ENCODE measurements at places on chromosomes 3 and 15.

DNA sequence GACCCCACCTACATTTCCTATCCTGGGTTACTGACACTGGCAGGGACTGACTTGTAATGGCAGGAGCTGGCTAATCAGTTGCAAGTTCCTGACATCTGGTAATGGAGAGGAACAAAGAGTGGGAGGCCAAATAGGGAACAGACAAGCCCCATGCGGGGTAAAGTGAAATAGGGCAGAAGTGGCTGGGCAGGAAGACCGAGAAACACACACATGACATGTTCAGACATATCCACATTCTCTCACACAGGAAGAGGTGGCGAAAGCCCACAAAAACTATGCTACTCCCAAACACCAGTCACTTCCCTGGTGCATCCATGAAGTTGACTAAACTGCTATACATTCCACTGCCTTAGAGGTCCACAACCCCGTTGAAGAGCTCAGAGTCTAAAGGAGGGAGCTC is 394.1 kb upstream of the TBL1XR1 start:
- no peak for DNase-seq

DNA sequence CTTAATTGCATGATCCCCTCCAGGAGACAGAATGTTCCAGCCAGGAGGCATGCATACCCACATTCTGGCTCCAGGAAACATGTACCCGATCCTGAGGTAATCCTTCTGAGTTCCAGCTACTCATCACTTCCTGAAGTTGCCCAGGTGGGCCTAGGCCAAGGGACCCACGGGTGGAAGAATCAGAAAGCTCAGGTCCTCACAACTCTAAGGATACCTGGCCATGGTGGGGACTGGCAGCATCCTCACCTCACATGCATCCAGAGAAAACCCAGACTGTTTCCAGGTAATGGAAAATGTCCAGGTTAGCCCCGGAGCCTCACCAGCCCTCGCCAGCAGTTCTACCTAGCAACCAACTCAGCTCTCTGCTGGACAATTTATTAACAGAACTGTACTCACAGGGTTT is 78.2 kb downstream of the DAPK2 start:
- no peak for DNase-seq

- DNase-seq = no peak
These were observed 6.5 kb downstream of the ARHGEF3 start for GRCh38 chr3:56795097-56795828.

GRCh38 chr15:89335298-89336041 is 846 bp upstream of the POLG start:
- no peak for DNase-seq

GRCh38 chr3:29690686-29691353 is 409.9 kb downstream of the RBMS3 start:
- no peak for DNase-seq

GRCh38 chr3:63557912-63558311 is 94.6 kb upstream of the SNTN start:
- DNase-seq = no peak

DNA sequence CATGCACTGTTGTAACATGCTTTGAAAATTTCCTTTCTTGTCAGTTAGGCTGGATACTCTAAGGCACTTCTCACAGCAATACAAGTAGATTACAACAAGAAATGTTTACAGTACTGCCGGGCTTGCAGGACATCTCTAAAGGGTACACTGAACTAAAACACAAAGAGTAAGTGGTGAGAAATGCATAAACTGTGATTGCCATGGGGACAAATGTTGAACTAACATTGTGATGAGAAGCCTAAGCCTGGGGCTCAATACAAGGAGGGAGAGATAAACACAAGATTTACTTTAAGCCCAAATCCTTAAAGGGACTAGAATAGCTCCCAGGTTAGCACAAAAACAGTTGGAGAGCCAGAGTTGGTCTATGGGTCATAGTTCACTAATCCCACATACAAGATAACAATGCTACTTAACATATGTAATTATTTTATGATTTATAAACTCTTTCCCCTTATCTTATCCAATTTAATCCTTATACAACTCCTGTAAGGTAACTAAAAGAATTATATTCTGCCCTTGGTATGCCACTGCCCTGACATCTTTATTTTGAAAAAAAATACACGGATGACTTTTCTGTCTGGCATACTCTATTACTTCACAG is 126.9 kb downstream of the THRB start:
- DNase-seq = peak; percentile 58

DNA sequence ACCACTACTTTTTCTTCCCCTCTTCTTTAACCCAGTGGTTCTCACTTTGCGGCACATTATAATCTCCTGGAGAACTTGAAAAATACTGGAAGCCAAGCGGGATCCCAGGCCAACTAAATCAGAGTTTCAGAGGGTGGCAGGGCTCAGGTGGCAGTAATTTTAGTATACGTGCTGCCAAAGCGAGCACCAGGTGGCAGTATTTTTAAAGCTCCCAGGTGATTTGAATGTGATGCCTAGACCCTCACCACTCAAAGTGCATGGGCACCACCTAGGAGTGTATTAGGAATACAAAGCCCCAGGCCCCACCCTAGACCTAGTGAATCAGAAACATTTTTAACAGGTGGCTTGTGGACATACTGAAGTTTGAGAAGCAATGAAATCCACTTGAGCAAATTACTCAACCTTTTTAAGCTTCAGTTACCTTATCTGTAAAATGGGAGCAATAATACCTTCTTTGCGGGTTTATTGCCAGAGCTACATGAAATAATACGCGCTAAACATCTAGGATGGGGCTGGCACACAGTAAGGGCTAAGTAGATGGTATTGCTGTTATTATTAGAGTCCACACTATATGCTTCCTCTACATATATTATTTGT is 8.3 kb downstream of the B3GALNT1 start:
- DNase-seq = peak; percentile 10

- no peak for DNase-seq
These were observed 100.6 kb upstream of the SLC24A5 start for GRCh38 chr15:48020166-48020565.

Measured in small intestine (tissue), 16 donors.